ENCODE measurements at places on chromosomes 4 and X.

DNA sequence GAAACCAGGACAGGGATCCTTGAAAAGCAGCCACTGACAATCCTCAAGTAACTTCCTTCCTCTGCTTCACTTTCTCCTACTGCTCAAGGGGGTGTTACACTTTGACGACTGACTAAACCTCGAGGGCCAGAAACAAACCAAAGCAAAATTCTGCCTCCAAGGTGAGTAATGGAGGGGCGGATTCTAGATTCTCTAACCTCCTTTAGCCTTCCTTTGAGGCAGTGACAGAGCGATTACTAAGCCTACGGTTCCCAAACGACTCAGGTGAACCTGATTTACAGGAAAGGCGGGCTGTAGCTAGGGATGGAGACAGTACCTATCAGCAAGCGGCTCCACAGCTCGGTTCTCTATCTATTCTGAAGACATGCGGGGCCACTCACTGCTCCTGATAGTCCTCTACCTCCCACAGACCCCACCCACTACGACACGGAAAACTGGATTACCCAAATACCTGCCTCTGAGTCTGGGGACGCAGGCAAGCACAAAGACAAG lies 487 bp downstream of the TBCK start:
- no peak for DNase-seq

DNA sequence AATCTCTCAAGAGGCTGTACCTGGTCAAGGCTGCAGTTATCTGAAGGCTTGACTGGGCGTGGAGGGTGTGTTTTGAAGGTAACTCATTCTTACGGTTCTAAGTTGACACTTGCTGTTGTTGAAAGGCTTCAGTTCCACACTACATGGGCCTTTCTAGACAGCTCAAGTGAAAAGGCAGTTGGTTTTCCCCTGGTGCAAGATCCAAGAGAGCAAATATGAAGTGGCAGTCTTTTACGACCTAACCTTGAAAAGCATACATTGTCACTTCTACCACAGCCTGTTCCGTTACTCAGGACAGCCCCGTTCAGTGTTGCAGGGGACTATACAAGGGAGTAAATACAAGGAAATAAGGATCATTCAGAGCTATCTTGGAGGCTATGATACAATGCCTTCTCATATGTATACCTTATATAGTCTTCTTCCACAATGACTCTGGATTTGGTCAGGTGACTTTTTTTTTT lies 46.2 kb downstream of the PDS5A start:
- no peak for DNase-seq

DNA sequence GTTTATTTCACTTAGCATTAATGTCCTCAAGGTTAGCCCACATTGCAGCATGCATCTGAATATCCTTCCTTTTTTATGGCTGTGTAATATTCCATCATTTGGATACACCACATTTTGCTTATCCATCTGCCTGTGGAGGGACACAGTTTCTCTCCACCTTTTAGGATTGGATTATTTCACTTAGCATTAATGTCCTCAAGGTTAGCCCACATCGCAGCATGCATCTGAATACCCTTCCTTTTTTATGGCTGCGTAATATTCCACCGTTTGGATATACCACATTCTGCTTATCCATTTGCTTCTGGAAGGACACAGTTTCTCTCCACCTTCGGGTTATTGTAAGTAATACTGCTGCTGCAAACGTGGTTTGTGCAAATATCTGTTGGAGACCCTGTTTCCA lies 110.0 kb downstream of the DHRSX start:
- no peak for DNase-seq

GRCh38 chr4:108301545-108302251 lies 133.0 kb upstream of the LEF1 start:
- DNase-seq, result no peak

DNA sequence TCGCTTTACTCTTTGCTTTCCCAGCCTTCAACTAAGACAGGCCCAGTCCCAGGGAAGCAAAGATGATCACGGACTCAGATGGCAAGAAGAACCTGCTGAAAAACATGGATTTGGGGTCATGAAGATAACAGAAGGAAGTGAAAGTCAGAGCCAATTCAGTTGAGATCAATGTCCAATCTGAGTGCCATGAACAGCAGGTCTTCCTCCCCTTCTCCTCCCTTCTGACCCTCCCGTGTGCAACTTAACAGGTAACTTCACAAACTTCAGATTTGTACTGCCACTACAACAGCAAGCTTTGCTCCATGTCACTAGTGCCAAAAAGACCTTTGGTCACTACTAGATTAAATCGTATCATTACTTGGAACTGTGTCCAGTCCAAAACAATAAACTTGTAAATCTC lies 15.5 kb upstream of the SGMS2 start:
- no peak for DNase-seq

DNA sequence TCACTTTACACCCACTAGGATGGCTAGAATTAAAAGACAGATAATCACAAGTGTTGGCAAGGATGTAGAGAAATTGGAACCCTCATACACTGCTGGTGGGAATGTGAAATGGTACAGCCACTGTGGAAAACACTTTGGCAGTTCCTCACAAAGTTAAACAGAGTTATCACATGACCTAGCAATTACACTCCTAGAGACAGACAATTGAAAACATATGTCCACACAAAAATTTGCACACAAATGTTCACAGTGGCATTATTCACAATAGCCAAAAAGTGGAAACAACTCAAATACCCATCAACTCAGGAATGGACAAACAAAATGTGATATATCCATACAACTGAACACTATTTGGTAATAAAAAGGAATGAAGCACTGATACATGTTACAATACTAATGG lies 5.7 kb downstream of the ZNF280C start:
- DNase-seq, result no peak

DNA sequence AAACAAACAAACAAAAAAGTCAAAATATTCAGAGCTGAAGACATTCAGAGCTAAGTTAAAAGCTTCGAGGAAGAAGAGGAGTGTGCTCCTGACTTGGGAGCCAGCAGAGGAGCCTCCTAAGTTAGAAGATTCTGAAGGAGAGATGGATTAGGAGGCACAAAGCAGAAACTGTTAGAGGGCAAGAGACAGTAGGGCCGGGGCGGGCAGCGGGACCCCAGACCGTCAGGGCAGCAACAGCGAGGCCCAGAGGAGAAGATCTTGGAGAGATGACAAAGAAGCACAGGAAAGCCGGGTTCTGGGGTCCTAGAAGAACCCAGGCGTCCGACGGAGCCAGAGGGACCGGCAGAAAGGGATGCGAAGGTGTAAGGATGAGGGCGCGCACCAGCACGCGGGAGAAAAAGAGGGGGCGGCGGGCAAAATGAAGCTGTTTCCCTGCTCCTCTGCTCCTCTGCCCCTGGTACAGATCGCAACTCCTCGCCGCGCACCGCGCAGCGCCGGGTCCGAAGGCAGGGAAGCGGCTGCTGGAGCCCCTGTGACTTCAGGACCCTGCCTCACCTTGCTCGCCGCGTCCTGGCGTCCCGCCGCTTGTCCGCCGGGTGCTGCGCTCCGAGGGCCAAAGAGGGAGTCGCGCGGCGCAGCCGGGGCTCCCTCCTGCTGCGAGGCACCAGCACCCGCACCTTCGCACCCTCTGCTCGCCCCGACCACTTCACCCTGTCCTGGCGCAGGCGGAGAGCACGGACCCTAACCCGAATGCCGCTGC lies 477 bp downstream of the KLHL13 start:
- no peak for DNase-seq

GRCh38 chr4:108890484-108890881 lies 127.6 kb upstream of the ETNPPL start:
- DNase-seq, result no peak

DNA sequence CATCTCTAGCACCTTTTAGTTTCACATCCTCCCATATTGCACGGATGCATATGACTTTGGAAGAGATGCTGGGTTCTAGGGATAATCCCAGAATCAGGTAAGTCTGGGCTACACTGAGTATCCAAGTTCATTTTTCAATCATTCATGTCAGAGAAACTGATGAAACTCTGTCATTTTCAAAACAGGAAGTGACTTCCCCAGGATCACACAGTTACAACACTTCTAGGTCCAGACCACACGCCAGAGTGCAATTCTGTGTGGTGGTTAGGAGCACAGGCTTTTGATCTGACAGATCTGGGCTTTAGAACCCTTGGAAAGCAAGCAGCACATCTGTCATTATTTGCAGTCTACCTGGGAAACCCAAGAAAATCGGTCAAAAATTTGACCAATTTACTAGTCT lies 52.1 kb upstream of the CDKN2AIP start:
- no peak for DNase-seq

GRCh38 chr4:153148791-153149190 lies 55.5 kb upstream of the TRIM2 start:
- DNase-seq, result no peak

- DNase-seq, result no peak
Observed at GRCh38 chrX:40445691-40446090, 135.1 kb upstream of the ATP6AP2 start.

- no peak for DNase-seq
Observed at GRCh38 chr4:48431401-48431800, 51.7 kb upstream of the SLC10A4 start.

DNA sequence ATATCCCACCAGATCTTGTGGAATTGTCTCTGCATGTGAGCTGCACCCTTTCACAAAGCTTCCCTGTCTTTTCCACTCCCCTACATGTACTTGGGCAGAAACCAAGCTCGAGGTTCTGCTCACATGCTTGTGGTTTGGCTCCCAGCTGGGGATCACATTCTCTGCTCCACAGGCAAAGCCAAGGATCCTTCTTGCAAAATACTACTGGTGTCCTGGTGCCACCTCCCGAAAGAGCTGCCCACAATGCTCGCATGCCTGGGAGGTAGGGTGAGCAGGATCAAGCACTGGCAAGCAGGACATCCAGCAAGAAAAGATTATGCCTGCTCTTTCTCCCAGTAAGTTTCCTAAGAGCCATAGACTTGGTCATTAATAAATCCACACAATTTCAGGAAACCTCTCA lies 45.1 kb upstream of the PPARGC1A start:
- no peak for DNase-seq

GRCh38 chr4:165723051-165723795 lies 149.8 kb upstream of the TLL1 start:
- DNase-seq, result no peak

DNA sequence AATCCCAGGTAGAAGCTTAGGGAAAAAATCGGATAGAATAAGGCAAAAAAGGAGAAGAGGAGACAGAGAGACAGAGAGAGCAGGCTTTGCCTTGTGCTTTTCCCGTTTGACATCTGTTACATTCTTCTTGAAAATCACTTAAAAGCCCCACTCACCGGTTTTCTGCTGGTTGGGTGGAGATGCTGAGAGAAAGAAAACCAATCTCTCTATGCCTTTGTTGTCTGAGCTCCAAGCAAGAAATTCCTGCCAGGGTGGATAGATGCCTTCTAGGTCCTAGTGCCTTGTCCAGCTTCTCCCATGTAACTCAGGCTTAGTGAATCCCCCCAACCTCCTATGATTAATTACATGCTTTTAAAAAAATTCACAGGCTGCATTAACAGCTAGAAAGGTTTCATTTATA lies at the start of gene DCX:
Gene DCX, minus strand, starts transcription at position 210 of the 400 bp plus-strand sequence. CDS start 1,794 bp downstream, outside the sequence.
- DNase-seq, result no peak

GRCh38 chr4:67634741-67635140 lies 66.2 kb downstream of the UBA6 start:
- DNase-seq, result no peak

DNA sequence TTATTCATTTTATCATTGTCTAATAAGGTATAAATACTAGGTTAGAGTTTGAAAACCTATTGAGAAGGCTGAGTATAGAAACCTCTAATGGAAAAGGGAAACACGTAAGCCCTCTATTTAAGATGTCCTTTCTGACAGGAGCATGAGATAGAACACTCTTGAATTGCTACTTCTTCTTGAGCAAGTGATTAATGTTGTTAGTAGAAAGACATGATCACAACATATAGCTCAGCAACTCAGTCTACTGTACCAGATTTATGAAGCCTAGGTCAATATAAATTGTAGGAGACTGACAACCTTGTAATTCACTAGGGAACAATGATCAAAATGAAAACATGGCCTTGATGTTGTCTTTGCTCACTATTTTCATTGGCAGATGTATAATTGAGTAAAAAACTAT lies 189.7 kb downstream of the ANTXR2 start:
- DNase-seq, result no peak

DNA sequence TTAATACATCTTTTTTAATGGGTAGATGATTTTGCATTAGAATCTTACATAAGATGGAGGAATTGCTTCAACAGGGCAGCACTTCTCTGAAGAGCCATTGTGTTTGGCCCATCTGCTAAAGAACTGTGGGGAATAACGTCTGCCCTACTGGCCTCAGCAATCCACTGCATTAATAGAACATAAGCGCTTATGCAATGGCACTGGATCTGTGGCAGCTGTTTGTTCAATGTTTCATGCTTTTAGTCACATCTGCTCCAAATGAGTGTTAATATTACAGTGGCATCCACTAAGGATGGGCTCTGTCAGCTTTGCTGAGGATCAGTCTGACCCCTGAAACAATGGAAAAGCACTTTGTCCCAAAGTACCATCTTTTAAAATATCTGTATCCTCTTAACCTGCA lies 279.0 kb upstream of the GK2 start:
- DNase-seq, result no peak

- no peak for DNase-seq
Observed at GRCh38 chr4:77226939-77227705, 70.1 kb downstream of the CCNG2 start.

GRCh38 chr4:74670583-74670982 lies 123.7 kb downstream of the BTC start:
- no peak for DNase-seq

GRCh38 chr4:17063888-17064287 lies 165.4 kb upstream of the LDB2 start:
- no peak for DNase-seq

GRCh38 chr4:32396507-32397070 lies 1676.4 kb downstream of the PCDH7 start:
- DNase-seq, result no peak

- DNase-seq, result no peak
Observed at GRCh38 chrX:133265331-133265730, 47.2 kb upstream of the TFDP3 start.

DNA sequence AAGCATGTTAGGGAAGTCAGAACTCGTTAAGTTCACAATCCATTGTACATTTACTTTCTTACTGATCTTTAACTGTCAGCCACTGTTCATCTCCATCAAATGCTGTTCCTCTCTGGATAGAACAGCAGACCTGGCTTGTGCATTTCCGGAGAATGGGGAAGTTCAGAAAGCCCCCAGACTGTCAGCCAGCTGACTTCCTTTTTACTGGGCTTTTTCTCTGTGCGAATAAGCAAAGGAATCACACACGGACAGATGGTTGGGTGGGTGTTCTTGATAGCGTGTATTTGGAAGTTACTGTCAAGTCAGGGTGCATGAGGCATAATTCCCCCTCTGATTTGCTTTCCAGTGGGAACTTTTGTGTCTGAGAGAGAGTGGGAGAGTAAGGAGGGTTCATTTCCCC lies 56.8 kb downstream of the TSPAN7 start:
- DNase-seq, result no peak

- no peak for DNase-seq
Observed at GRCh38 chr4:70681704-70682103, 6.6 kb upstream of the UTP3 start.
